Foreskin melanocyte (primary cell): ENCODE measurements at places on chromosomes 5 and 9.

GRCh38 chr5:161007879-161008278 lies 155.9 kb upstream of the ATP10B start:
- no peak for DNase-seq

GRCh38 chr9:88184976-88185375 lies 46.7 kb upstream of the SPATA31C2 start:
- DNase-seq: no peak

GRCh38 chr5:81212211-81212751 lies 20.8 kb upstream of the CKMT2 start:
- no peak for DNase-seq

DNA sequence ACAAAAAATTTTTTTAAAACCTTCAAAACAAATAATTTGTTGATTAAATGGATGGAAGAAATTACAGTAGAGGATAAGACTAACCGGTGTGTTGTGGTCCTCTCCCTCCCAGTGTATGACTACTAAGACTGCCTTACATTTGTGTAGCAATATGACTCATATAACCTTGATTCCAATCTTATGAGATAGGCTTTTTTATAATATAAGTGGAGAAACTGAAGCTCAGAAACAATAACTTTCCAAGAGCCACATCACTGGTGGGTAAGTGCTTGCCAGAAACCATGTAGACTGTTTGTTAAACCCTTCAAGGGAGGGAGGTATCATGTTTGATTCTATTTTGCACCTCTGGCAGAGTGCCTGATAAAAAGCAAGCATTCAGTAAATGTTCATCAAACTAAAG lies 47.5 kb downstream of the NLN start:
- DNase-seq: no peak

- no peak for DNase-seq
Measured at GRCh38 chr9:92592946-92593861, 57.4 kb upstream of the ECM2 start.

- DNase-seq: peak; percentile 44
Measured at GRCh38 chr5:181189363-181189961, 15.5 kb downstream of the TRIM7 start.

- no peak for DNase-seq
Measured at GRCh38 chr9:120351106-120351505, 228.9 kb downstream of the CDK5RAP2 start.

DNA sequence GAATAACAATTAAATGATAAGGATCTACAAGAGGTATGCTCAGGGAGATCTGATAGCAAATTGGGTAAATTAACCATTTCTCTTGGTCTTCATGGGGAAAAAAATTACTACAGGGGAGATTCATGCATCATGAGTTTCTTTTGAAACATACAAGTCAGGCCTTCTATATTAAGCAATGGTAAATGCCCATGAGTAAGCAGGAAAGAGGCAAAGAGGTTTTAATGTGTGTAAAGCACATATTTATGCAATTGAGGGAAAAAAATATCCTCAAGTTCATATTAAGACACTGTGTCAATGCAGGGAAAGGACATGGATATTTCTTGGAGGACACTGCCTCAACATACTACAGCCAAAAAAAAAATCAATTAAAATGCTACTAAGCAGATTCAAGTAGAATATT lies 73.4 kb upstream of the NR4A3 start:
- no peak for DNase-seq

DNA sequence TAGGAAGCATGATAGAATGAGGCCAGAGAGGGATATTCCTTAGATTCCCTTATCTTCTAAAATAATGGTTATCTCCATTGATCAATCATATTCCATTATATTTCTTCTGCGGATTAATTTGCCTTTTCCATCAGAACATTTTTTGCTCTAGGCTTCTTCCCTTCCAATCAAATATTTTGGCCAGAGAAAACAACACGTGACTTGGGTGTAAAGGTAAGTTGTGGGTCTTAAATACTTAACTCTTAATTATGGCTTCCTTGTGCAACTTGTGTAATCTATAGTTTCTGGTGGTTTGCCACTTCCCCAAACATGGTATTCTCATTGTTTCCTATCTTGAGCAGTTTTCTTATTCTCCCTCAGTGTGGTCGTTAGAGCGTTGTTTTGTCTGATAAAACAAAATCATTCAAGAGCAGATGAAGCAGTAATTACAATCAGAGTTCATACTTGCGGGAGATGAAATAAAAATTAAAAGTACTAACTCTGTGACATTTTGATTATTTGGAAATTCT lies 889.3 kb downstream of the MAT2B start:
- DNase-seq: peak; percentile 49

DNA sequence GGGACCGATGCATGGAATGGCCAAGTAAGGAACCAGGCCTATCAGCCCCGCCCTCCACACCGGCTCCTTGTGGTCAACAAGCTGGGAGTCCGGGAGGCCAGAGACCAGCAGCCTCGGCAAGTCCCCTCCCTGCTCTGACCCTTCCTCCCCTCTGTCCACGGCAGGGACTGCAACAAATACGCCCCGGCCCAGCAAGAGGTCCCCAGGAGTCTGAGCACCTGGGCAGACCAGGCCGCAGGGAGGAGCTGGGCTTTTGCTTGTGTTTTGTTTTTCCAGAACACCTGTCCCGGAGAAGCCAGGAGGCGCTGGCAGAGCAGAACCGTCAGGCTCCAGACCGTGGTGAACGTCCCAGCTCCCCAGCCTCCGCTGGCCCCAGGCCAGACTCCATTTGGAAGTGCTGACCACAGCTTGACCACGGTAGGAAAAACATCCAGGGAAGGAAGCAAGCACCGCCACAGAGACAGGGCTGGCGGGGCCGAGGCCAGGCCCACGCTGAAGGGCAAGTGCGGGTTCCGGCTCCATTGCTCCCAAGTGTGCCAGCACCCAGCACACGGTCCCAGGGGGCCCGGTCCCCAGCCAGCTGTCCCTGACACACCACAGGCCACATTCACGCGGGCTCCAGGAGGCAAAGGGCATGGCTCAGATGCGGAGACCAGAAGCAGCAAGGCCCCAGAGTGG lies 56.7 kb downstream of the VAV2 start:
- no peak for DNase-seq

DNA sequence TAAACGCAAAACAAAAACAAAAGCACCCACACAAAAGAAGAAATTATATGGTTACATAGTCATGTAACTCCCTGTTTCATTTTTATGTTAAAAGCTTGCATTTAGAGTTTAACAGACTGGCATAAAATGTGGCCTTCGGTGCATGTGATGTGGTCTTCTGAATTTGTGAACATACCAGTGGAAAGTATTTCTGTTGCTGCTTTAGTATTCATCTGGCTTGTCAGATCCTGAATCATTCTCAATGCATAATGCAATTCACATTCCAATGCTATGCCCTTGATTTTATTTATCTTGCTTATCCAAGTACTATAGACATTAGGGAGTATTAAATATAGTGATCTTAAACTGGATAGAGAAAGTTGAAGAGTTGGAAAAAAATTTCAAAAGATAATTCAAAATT lies 740.2 kb upstream of the ZNF608 start:
- peak; percentile 56 for DNase-seq

GRCh38 chr5:14175381-14175780 lies 32.2 kb downstream of the TRIO start:
- DNase-seq: no peak
